ENCODE measurements at places on chromosomes 5 and 9.
A peak's percentile ranks its signal among the peaks of the same experiment; 100 is the strongest.

DNA sequence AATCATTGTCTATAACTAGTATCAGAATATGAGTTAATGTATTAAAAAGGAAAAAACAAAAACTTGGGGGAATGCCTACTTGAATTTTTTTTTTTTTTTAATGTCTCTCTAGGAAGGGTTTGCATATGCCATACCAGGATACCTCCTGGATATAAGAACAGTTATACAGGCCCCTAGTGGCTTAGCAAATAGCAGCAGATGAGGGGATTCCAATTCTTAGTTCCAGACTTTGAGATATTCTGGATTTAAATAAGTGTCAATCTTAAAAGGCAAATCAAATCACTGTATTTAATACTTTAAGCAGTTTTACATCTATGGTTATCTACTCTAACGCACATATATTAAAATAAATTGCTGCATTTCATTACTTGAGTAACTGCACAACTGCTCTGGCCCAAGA, 1055.5 kb upstream of the DMAC1 start:
- no peak for DNase-seq

DNA sequence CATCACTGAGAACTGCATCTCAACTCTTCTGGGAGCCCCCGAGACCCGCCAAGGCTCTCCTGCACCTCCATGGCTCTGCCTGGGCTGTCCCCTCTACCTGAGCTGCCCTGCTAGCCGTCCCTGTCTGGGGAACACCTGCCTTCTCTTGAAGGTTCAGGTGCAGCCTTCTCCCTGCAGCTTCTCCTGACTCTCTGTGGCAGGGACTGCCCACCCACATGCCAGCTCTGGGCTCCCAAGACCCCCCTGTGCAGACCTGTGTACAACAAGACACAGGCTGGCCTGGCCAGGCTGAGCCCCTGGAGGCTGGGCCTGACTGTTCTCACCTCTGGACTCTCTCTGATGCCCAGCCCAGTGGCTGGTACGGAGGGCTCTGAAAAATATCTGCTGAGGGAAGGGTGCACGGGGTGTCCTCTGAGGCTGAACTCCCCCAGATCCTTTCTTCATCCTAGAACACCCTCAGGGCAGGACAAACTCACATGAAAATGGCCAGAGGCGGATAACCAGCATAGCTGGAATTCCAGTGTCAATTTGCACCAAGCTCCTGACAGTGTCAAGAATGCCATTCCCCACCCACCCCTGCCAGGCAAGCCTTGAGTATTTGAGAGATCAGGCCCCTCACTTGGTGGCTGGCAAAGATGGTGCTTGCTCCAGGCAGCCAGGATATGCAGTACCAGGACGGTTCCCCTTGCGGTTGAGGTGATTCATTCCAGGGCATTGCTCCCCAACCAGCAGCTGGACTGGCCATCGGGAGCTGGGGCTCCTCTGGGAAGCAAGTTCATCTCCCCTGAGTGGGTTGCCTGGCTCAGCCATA, 40.9 kb upstream of the SLC25A51 start:
- DNase-seq: no peak

- DNase-seq: peak; percentile 44
These were observed 35.7 kb upstream of the NTNG2 start for GRCh38 chr9:132125944-132126679.

- no peak for DNase-seq
These were observed 52.8 kb downstream of the PRRT1B start for GRCh38 chr9:131598121-131598520.

DNA sequence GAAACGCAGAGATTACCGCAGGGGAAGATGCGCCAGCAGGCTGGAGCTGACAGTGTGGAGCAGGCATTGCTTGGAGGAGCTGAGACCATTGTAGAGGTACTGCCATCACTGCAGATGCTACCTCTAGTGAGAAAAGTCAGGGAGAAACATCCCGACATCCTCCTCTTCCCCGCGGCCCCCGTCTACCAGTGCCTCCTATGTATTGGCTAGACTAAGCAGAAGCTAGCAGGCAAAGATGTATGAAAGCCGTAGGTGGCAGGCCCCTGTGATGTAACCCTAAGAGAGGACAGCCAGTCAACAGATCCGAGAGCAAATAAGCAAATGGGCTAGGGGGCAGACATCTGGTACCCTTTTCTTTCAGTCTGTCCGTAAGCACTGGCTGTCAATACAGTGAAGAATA, 115.5 kb upstream of the ACTBL2 start:
- DNase-seq: no peak

DNA sequence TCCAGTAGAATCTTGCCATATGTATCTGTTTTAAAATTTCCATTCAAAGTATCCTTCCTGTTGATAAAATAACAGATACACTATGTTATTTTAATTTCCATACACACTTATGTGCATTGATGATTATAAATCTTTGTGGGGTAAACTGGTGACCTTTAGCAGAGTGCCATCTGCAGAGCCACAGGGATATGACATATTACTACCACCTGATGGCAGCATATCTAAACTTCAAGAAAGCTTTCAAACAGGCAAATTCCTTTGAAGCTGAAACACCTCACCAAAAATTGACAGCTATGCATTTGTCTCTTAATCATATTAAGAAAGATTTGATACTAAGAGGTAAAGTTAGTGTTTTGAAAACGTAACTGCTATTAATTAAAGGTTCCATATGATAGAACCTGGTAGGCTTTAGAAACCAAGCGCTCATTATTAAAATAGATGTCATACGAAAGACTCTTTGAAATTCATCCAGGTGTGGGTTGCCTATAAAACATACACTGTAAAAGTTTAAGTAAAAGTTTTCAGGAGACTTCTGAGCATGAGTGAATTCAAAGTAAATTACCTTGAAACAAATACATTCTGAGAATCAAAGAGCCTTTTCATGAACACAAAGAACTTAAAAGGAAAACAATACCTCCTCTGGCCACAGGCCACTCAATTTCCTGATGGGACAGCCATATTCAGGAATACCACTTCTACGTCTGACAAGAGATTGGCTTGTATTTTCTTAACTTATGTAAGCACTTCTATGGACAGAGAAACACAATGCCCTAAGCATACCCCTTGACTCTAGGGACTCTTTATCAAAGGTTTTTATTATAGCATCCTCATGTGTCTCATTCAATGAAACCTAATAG, 93.3 kb downstream of the KIAA0825 start:
- no peak for DNase-seq

DNA sequence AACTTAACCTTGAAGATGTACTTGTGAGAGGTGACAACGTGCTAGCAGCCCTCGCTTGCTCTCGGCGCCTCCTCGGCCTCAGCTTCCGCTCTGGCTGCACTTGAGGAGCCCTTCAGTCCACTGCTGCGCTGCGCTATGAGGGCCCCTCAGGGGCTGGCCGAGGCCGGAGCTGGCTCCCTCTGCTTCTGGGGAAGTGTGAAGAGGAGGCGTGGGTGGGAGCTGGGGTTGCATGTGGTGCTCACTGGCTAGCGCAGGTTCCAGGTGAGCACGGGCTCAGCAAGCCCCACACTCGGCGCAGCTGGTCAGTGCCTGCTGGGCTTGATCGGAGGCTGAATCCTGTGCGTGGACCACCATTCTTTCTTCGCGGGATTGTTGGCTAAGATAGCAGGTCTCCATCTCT, 166.1 kb downstream of the MRPS30 start:
- no peak for DNase-seq

GRCh38 chr5:32522429-32523143, 62.8 kb upstream of the SUB1 start:
- peak; percentile 62 for DNase-seq

- no peak for DNase-seq
These were observed 30.6 kb upstream of the CTNNA1 start for GRCh38 chr5:138722544-138723177.

GRCh38 chr9:96725576-96725975, 52.3 kb downstream of the ZNF510 start:
- DNase-seq: no peak

Measured in activated T-cell treated with anti-CD3 and anti-CD28 coated beads, Interleukin-2, amount 50 U/mL, for 48 hours (primary cell).